ENCODE measurements at places on chromosomes 5 and 9.

DNA sequence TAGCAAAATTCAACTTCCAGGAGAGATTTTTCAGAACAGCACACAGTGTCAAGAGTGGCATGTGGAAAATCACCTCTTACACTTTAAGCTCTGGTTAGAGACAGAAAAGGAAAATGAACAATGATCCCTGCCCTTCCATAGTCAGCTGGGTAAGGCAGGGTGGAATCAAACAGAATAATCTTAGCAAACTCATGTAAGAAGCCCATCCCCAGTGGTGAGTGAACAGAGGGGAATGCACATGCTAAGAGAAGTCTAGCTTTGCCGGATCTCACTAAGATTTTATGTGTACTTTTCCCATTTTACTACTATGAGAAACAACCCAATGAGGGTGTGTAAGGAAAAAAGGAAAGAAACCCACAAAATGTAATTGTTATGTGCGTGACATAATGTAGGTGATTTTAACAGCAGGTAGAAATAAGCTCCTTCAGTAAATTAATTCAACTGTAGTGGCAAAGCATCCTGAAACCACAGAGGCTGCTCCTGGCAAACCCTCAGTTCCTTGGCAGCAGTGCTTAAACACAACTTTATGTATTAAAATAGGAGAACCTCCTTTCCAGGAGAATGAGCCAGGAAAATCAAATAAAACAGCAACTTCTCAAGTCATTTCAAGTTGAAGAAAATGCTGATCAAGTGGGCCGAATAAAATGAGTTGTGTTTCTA, 366.0 kb upstream of the TRPC7 start:
- DNase-seq = no peak

DNA sequence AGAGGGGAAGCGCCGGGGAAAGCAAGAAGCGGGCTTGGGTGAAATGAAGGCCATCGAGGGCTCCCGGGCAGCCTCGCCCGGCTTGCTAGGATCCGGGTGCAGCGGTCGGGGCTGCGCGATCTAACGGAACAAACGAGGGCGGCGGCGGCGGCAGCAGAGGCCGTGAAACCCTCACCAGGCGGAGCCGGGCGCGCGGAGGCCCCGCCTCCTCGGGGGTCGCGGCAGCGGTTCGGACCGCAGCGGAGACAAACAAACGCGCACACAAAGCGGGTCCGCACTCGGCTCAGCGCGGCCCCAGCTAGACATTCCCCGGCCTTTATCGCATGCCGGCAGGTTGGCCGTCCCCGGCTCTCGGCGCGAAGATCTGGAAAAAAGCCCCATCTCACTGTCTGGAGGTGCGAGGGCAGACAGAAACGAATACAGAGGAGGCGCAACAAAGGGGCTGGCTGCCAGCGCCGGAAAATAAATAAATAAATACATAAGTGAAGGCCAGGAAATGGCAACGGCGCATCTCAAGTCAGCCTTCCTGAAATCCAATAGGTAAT, 10.5 kb upstream of the TRIM36 start:
- DNase-seq = peak; percentile 6

- DNase-seq = no peak
Observed at GRCh38 chr5:143161885-143162540, 241.5 kb downstream of the NR3C1 start.

- DNase-seq = no peak
Observed at GRCh38 chr9:92098638-92099037, 16.6 kb downstream of the SPTLC1 start.

- DNase-seq = no peak
Observed at GRCh38 chr5:6837519-6838110, 124.4 kb downstream of the TENT4A start.

DNA sequence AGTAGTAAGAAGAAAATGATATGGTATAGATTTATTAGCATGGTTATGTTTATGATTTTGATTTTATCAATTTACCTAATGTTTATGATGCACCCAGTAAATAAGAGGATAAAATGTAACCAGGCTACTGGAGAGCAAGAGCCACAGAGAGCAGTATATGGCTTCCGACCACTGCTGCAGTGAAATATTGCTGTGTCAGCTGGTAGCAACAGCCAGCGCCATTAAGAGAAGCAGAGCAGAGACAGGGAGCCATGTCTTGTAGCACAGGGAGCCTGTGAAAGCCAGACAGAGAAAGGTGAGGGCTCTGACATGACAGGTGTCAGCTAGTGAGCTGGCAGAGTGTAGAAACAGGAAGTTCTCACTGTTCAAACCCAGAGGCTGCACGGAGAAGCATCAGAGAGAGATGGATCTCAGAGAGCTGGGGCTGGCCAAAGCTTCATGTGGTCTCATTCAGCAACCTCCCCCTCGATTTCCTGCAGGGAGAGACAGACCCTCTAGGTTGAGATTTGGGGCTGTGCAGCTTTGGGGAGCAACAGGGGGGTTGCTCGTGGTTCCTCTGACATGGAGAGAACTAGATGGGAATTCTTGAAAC, 202.1 kb downstream of the MED10 start:
- DNase-seq = no peak

- no peak for DNase-seq
Observed at GRCh38 chr9:124505901-124506346, 1.3 kb downstream of the NR5A1 start.

DNA sequence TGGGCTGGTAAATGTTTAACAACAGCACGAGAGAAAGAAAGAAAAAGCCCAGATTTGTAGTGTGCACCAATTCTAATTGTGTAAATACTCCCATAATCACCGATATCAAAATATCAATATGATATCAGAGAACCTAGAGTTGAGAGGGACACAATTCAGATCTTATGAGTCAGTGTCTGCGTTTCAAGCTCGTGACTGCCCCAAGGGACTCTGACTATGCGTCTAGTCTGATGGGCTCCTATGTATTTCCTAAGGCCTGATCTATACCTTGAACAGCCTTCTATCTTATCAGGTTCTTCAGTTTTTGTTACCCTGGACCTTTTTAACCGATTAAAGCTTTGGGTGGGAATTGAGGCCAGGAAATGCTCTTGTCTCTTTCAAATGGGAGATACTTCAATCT, 243.0 kb upstream of the SLC24A2 start:
- DNase-seq = no peak

DNA sequence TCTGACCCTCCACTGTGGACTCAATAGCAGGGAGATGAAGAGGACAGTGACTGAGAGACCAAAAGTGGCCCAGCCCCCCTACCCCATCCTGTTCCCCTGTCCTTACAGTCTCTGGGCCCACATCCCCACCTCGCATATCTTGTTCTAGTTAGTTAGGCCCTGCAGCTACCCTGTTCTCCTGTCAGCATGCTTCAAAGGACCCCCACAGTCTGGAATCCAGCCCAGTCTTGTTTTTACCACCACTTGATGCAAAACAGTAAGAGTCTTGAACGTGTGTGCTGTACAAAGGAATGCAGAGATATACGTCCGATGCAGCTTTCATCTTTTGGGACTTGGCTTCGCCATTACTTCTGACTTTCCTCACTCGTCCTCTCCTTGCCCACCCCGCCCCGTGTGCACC, 12.2 kb upstream of the POMT1 start:
- no peak for DNase-seq

GRCh38 chr9:91162784-91163443, 198.8 kb downstream of the AUH start:
- no peak for DNase-seq

DNA sequence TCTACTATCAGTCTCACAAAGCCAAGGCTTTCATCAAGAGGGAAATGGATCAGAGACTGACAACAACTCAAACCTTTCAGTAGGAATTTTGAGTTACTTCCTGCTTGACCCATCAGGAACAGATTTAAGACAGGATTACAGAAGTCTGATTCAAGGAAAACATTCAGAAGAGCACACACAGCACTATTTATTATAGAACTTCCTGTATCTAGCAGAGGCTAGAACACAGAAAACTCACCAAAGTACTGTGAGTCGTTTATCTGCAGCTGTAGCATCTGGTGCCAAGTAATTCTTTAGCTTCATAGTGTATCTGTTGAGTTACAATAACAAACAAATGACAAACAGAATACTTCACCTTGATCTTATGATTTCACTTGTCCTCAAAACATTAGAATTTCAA, 13.8 kb downstream of the LEAP2 start:
- no peak for DNase-seq

GRCh38 chr9:89466451-89467277, 31.2 kb downstream of the SEMA4D start:
- DNase-seq = no peak

Data from NCI-H1694 (cell line).